ENCODE measurements at places on chromosomes 2 and 18.
A peak's percentile ranks its signal among the peaks of the same experiment; 100 is the strongest.

DNA sequence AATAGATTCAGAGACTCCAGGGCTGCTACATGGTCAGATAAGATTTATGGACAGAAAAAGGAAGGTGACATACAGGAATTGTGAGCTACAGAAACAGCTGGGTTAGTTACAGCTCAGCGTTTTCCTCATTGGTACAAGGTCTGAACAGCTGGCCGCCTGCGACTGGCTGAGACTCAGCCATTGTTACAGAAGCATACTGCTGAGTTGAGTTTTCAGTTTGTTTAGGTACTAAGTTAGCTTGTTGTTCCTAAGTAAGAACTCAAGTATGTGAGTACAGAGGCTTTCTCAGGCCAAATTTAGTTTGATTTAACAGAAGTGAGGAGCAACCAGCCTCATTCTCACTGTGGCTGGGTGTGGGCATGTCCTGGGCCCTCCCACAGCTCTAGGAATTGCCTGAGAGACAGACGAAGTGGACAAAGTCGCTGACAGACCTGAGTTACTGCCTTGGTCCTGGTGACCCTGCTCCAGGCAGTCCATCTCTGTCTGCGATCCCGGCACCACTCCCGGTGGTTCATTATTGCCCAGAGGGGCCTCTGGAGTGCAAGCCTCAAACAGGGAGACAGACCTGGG, 27.8 kb upstream of the RHOB start:
- no peak for DNase-seq

GRCh38 chr2:152418688-152419087, 83.7 kb downstream of the FMNL2 start:
- peak; percentile 39 for DNase-seq

- peak; percentile 13 for DNase-seq
Observed at GRCh38 chr18:79579807-79580497, 99.7 kb upstream of the CTDP1 start.

GRCh38 chr2:120552079-120552478, 183.6 kb upstream of the GLI2 start:
- DNase-seq: no peak

GRCh38 chr2:166373105-166373504, 2.6 kb downstream of the SCN9A start:
- no peak for DNase-seq

DNA sequence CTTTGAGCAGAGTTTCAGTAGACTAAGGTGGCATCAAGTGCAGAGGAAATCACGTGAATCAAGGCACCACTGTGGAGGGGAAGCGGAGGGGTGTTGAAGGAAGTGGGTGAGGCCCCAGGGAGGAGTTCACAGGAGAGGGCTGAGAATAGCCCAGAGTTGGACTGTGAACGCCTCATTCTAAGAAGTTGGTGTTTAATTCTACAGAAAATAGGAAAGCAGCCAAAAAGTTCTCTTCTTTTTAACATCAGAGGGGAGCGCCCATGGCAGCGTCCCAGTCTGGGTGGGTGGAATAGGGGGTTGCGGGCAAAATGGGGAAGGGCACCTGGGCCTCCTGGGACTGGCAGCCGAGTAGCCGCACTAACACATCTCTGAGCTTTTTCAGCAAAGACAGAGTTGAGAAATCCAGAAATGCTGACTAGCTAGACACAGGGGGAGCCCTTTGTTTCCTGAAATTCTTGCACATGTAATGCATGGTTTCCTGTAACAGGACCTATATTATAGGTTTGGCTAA, 97.0 kb downstream of the NEB start:
- DNase-seq: no peak

DNA sequence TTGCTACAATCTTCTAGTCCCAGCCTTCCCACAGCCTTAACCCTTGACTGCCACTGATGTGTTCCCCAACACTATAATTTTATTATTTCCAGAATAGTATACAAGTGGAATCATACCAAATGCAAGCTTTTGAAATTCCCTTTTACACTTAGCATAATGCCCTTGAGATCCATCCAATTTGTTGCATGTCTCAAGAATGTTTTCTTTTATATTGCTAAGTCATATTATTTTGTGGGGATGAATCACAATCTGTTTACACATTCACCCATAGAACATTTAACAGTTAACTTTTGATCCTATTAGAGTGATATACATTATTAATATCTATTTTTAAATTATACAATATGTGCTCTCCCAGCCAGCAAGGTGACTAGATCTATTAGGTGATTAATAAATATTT, 74.3 kb upstream of the KYNU start:
- DNase-seq: no peak

DNA sequence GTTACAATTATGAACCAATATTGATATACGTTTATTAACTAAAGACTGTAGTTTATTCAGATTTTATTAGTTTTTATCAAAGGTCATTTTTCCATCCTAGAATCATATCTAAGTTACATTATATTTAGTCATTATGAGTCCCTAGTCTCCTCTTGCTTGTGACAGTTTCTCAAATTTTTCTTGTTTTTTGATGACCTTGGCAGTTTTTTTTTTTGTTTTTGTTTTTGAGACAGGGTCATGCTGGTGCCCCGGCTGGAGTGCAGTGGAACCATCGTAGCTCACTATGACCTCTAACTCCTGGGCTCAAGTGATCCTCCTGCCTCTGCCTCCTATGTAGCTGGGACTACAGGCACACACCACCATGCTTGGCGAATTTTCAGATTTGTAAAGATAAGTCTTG, 18.3 kb upstream of the SLC39A10 start:
- DNase-seq: no peak

GRCh38 chr2:224310943-224311625, 90.8 kb downstream of the FAM124B start:
- DNase-seq: no peak

DNA sequence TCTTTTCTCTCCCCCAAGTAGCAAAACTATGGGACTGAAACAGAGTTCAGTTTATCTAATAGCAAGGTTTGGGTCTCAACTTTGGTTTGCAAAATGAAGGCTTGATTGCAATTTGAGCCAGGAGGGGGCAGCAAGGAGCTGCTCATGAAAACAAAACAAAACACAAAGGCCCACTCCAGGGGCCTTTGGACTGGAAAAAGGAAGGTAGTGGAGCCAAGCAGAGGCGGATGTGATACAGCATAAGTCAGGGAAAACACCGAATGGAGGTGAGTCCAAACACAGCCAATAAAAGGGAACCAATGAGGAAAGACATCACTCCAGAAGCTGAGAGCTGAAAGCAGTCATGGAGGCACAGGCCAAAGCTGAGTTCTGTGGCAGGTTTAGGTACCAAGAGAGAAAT, 799.7 kb upstream of the ACVR2A start:
- DNase-seq: peak; percentile 51

DNA sequence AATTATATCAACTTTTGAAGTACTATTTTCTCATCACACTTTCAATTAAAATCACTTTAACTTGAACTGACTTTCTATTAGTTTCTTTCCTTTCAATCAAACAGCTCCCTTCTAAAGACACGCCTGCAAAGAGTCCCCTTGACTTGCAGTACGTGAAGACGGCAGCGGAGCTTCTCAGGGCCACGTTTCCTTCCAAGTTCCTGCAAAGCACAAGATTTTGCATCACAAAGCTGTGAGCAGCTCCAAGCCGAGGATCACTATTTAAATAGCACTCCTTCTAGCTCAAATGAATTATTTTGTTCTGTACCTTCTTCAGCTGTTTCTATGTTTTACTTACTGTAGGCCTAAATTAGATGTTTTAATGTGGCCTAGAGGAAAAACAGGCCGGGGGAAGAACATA, 30.8 kb downstream of the SH3YL1 start:
- no peak for DNase-seq

GRCh38 chr2:240840435-240841060, 20.5 kb upstream of the KIF1A start:
- DNase-seq: peak; percentile 85

DNA sequence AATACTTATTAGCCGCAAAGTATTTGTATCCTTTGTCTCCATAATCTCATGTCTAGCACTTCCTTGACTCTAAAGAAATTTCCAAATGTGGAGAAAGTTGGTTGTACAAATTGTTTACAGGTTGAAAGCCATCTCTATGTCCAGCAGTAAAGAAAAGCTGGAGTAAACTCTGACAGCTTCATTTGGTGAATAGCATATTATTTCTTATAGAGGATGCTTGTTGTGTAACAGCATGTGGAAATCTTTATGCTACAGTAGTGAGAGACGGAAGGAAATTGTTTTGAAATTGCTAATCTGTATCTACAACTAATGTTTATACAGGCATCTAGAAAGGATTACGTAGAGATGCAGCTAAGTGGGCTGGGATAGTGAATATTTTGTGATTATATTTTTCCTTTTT, 78.5 kb downstream of the UGGT1 start:
- no peak for DNase-seq

GRCh38 chr2:15142069-15142689, 419.0 kb downstream of the NBAS start:
- DNase-seq: peak; percentile 46

GRCh38 chr18:3726238-3726951, 276.4 kb downstream of the TGIF1 start:
- DNase-seq: no peak

- no peak for DNase-seq
Observed at GRCh38 chr2:28495551-28496250, at the start of gene PLB1. TSS of gene PLB1 (plus strand) at chr2:28496060. CDS start at chr2:28496115, 55 bp downstream.

DNA sequence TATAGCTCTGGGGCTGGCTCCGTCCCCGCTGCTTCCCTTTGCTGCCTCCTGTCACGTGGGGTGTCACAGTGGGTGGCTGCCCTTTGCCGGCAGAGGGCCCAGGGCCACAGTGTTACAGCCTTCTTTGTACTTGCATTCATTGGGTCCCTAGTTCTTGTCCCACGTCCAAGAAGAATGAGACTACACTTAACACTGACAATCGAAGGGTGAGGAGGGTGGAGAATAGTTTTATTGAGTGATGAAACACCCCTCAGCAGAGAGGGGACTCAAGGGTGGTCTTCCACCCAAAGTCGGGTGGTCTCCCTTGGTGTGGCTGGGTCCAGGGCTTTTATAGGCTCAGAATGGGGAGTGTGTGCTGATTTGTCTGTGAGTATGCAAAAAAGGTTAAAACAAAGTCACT, 1.9 kb downstream of the ATG4B start:
- no peak for DNase-seq
